ENCODE measurements at places on chromosomes 16 and 17.
A peak's percentile ranks its signal among the peaks of the same experiment; 100 is the strongest.

- DNase-seq, result peak; percentile 51
These were observed 20.2 kb downstream of the SEC14L1 start for GRCh38 chr17:77160875-77161530.

DNA sequence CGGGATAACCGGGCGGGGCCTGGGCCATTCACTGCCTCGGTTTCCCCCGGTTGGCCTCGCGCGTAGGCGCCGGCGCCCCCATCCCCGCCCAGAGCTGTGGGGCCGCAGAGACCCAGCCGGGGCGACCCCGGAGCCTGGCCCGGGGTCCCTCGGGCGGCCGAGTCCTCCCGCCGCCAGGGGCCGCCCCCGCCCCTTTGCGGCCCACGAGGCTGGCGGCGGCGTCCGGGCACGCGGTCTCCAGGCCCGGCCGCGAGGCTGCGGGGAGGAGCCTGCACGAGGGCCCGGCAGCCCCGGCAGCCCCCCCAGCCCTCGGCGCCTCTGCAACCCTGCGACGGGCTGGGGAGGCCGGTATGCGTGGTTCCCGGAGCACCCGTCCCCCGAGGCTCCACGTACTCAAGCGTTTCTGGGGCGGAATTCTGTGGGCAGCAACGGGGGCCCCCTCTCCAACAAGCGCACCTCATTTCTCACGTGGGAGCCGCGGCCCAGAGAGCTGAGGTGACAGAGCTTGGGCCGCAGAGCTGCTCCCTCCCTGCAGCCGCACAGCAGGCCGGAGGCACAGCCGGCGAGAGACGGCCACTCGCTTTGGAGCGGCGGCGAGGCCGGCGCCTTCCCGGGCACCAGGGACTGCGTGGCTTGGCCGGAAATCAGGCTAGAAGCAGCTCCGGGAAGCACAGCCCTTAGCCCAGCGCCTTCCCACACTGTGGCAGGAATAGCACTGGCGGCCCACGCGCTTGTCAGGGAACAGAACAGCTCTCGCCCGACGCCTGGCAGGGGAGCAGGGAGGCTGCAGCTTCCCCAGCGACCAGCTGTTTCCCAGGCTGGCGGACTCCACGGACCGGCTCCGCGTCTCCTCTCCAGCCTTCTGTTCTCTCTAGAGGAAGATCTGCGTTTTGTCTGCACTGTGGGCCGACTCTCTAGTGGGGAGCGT is 867 bp upstream of the LIMD2 start:
- DNase-seq, result peak; percentile 30

DNA sequence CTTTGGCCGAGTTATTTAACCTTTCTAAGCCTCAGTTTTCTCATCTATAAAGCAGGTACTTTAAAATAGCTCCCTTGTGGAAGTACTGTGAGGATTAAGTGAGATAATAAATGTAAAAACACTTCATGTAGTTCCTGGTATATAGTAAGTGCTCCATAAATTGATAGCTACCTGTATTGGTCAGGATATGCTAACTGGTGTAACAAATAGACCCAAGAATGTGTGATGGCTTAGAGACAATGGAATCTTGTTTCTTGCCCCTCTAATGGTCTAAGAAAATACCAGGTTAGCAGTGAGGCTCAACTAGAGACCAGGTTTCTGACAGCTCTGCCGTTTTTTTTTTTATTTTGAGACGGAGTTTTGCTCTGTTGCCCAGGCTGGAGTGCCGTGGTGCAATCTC is 29.8 kb downstream of the CCR7 start:
- DNase-seq, result no peak

DNA sequence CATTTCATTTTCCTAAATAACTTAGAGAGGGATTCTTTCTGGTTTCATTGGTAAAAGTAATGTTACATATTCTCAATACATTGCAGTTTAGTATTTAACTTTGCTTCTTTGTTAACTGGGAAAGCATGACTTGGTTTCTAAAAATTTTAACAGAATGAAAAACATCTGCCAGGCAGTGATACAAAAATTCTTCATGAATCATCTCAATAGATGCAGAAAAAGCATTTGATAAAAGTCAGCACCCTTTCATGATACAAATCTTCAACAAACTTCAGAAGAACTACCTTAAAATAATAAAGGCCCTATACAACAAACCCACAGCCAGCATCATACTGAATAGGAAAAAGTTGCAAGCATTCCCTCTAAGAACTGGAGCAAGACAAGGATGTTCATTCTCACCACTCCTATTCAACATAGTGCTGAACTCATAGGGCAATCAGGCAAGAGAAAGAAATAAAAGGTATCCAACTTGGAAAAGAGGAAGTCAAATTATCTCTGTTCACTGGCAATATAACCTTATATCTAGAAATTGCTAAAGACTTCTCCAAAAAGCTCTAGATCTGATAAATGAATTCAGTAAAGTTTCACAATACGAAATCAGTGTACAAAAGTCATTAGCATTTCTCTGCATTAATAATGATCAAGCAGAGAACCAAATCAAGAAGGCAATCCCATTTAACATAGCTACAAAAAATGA is 50.4 kb downstream of the SLFN5 start:
- no peak for DNase-seq

DNA sequence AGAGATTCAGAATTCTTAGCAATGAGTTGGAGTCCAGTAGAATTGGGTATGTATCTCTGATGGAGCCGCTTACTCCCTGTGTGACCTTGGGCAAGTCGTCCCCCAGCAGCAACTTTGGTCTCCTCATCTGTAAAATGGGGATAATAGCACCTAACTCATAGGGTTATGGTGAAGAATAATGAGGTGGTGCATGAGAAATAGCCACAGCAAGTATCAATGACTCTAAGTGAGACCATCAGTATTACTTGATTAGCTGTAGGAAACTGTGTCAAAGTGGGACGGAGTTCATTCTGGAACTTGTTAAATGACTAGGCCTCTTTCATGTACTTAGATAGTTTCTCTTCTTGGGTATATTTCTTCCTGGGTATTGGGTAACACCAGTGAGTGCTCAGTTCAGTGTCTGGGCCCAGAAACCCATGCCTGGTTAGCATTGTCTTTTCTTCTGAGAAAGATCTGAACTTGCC is 6.4 kb downstream of the PRKCB start:
- DNase-seq, result no peak

GRCh38 chr16:30780549-30780948 is 6.5 kb downstream of the ZNF629 start:
- no peak for DNase-seq

DNA sequence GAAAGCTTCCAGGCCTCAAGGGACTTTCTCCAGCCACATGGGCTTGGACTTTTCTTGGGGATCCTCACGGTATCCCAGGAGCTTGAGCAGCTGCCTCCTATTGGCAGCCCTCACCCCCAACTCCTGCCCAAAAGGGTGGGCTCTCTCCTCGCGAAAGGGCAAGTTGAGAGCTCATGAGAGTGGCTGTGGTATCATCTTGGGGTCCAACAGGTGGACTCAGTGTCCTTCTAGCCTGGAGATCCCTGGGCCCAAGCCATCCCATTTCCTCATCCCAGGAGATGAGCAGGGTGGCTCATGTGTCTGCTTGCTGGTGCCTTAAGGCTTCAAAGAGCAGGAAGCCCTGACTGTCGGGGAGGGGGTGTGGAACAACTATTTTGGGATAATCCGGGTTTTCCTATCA is 17.7 kb downstream of the TBX4 start:
- DNase-seq, result no peak
